ENCODE measurements at places on chromosomes 4 and X. TPM values are rescaled to one million over a fixed set of nuclear protein-coding genes. Genes with fewer than 3 reads are reported as not detected.

- H3K4me3 ChIP-seq: no peak overlapping the region
- no peaks in the 10 kb centered on the region for H3K36me3 ChIP-seq
- H3K27ac ChIP-seq: no peak overlapping the region
- H3K27me3 ChIP-seq: peaks cover 25% of the 10 kb centered on the region
These were observed 11.3 kb downstream of the SCD5 start for GRCh38 chr4:82787342-82787741.

DNA sequence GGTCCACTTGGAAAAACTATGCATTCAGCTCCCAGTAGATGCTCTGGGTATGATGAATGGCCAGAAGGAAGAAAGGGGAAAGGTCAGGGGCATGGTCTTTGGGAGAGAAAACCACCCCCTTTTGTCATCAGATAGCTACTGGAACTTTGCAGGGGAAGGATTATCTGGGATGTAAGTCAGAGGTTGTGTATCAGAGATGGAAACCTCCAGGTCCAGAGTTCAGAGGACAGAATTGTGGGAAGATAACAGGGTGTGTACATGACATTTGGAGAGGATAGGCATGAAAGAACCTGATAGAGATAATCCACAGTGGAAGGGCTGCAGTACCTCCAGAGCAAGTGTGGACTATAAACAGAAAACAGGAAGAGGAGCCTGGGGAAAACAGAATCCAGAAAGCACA lies 262.7 kb downstream of the SPRY1 start:
- no peak for DNase-seq
- no peak overlapping the region for H3K4me3 ChIP-seq
- H3K27ac ChIP-seq: no peak overlapping the region
- peaks cover 8% of the 10 kb centered on the region for H3K27me3 ChIP-seq

GRCh38 chr4:81504112-81505003 lies 32.7 kb upstream of the RASGEF1B start:
- peak overlapping the region; percentile 15 for H3K27ac ChIP-seq
- no peak overlapping the region for H3K4me3 ChIP-seq
- DNase-seq: no peak
- H3K27me3 ChIP-seq: peaks cover 2% of the 10 kb centered on the region

DNA sequence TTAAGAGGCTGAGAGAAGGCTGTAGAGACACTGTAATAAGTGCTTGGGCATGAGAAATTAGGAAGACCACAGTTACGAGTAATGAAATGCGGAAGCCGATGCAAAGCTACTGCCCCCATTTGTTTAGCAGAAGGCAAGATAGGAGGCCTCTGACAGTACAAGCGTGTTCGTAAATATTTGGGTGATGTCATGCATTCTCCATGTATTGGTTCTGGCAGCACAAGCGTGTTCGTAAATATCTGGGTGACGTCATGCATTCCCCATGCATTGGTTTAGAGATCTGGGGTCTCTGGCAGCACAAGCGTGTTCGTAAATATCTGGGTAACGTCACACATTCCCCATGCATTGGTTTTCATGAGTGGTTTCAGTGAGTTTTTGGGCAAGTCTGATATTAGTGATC lies 661.5 kb upstream of the FRG1 start:
- H3K4me1 ChIP-seq: no peaks in the 10 kb centered on the region
- no peak for DNase-seq
- H3K27ac ChIP-seq: no peak overlapping the region
- no peaks in the 10 kb centered on the region for H3K36me3 ChIP-seq
- no peak overlapping the region for H3K4me3 ChIP-seq
- H3K27me3 ChIP-seq: no peaks in the 10 kb centered on the region

DNA sequence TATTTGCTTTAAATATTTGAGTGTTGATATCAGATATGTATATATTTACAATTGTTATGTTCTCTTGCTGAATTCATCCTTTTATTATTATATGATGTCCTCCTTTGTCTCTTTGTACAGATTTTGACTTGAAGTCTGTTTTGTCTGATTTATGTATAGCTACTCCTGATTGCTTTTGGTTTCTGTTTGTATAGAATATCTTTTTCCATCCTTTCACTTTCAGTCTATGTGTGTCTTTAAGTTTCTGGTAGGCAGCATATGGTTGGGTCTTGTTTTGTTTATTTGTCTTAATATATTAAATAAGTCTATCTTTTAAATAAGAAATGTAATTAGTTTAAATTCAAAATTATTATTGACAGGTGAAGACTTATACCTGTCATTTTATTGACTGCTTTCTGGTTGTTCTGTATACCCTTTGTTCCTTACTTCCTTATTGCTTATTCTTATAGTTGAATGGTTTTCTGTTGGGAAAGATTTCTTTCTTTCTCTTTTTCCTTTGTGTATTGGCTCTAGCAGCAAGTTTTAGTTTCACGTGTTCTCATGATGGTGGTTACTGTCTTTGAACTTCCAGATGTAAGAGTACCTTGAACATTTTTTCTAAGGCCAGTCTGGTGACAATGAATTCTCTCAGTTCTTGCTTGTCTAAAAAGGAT lies 31.1 kb downstream of the RAB28 start:
- peaks cover 12% of the 10 kb centered on the region for H3K4me1 ChIP-seq
- H3K36me3 ChIP-seq: peaks cover 29% of the 10 kb centered on the region
- H3K27me3 ChIP-seq: no peaks in the 10 kb centered on the region

DNA sequence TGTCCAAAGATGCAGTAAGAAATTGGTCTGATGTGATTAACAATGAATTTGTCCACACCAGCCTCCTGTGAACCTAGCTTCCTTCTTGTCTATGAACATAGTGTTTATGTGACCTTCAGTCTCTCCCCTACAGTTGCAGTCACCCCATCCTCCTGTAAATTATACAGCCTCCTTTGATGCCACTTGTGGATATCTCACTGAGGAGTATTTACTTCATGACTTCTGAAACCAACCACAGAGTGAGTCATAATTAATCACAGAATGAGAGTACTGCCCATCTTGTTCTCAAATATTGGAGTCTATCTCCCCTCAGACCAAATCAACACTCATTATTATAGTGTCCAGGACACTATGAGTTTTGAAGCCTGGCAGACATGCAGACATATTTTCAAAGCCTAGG lies 27.3 kb upstream of the XAGE2 start:
- H3K36me3 ChIP-seq: no peaks in the 10 kb centered on the region
- H3K4me1 ChIP-seq: no peaks in the 10 kb centered on the region
- H3K4me3 ChIP-seq: no peak overlapping the region
- H3K27me3 ChIP-seq: peaks cover 1% of the 10 kb centered on the region

GRCh38 chrX:39156051-39156450 lies 354.8 kb downstream of the MID1IP1 start:
- H3K4me1 ChIP-seq: peaks cover 8% of the 10 kb centered on the region
- H3K4me3 ChIP-seq: no peak overlapping the region
- no peak overlapping the region for H3K27ac ChIP-seq
- H3K36me3 ChIP-seq: no peaks in the 10 kb centered on the region
- no peak for DNase-seq

- no peaks in the 10 kb centered on the region for H3K27me3 ChIP-seq
- H3K4me1 ChIP-seq: peaks cover 9% of the 10 kb centered on the region
- H3K4me3 ChIP-seq: no peak overlapping the region
- peak; percentile 59 for DNase-seq
- peak overlapping the region; percentile 14 for H3K27ac ChIP-seq
These were observed 15.8 kb downstream of the BCAP31 start for GRCh38 chrX:153708415-153708814.

DNA sequence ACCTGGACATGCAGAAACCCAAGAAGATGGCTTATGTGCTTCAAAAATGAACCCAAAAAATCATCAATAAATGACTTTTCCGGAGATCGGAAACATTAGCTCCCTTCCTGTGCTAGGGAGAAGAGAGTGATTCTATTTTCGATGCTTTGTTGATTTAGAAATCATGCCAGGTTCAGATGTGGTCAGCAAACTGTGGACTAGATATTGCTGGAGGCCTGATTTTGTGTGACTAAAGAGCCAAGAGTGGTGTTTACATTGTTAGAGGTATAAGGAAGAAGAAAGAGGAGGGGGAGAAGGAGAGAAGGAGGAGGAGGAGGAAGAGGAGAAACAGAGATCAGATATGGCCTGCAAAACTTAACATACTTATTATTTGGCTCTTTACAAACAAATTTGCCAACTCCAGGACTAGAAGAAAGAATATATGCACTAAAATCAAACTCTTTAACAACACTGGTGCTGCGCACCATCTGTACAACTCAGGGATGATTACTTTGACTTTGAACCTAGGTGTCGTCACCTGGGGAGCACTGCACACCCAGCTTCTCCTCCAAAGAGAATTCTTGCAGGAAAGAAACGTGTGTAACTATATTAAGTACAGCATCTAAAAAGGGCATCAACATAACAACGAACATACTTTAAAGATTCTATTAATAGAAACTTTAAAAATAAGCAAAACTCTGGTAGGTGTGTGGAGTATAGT lies 664.9 kb upstream of the LCORL start:
- H3K27ac ChIP-seq: no peak overlapping the region
- no peaks in the 10 kb centered on the region for H3K36me3 ChIP-seq
- H3K27me3 ChIP-seq: peaks cover 8% of the 10 kb centered on the region
- H3K4me1 ChIP-seq: no peaks in the 10 kb centered on the region

- DNase-seq: no peak
- no peaks in the 10 kb centered on the region for H3K27me3 ChIP-seq
- peaks cover 4% of the 10 kb centered on the region for H3K4me1 ChIP-seq
- peaks cover 27% of the 10 kb centered on the region for H3K36me3 ChIP-seq
- H3K27ac ChIP-seq: peak overlapping the region; percentile 12
- H3K4me3 ChIP-seq: no peak overlapping the region
These were observed 36.3 kb upstream of the TBC1D14 start for GRCh38 chr4:6873291-6873690.

- H3K4me1 ChIP-seq: no peaks in the 10 kb centered on the region
- no peak for DNase-seq
- H3K27ac ChIP-seq: no peak overlapping the region
- H3K36me3 ChIP-seq: no peaks in the 10 kb centered on the region
- no peak overlapping the region for H3K4me3 ChIP-seq
These were observed 59.9 kb upstream of the CDKN2AIP start for GRCh38 chr4:183384516-183384915.

BGN gene
- total RNA-seq: not detected

PLP1 gene
- total RNA-seq: not detected

WAS gene
- total RNA-seq: 157 TPM

SLC6A14 gene
- not detected for total RNA-seq

PFKFB1 gene
- total RNA-seq: 0.45 TPM

CDKL5 gene
- total RNA-seq: 1.7 TPM

NDST3 gene
- not detected for total RNA-seq

Measured in activated CD4-positive, alpha-beta memory T cell treated with anti-CD3 and anti-CD28 coated beads, Interleukin-2, amount 10 ng/mL, durations not matched to agents 7 days and 5 days (primary cell).